Activated CD8-positive, alpha-beta memory T cell treated with anti-CD3 and anti-CD28 coated beads for 1 hour (primary cell): ENCODE measurements at places on chromosomes 3 and 15.

GRCh38 chr3:110343376-110343775, 728.2 kb upstream of the NECTIN3 start:
- DNase-seq = no peak

- no peak for DNase-seq
Measured at GRCh38 chr3:108099244-108099643, 8.4 kb upstream of the CD47 start.

DNA sequence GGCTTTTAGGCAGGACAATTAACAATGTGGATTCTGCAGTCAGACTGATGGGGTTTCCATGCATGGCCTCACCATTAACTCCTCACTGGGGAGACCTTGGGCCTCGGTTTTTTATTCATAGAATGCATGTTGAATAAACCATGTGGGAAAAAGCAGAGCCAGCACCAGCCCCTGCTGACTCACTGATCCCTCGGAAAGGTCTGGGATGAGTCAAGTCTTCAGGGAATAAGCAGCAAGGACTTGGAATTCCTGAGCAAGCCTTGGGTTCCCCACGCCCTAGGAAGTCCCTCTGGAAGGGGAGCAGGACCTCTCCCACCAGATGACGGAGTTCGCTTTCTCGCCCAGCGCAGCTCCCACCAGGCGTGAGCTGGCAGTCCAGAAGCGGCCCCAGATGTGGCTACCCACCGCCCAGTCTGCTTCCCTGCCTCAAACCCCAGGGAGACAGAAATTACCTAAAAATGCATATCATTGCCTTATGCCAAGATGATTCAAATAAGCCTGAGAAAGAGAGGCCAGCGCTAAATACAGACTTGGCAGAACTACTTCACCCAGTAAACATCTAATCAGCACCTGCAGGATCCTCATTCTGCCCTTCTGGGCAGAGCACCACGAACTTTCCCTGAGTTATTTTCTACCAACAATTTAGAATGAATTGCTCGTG, 45.4 kb downstream of the BTD start:
- no peak for DNase-seq

DNA sequence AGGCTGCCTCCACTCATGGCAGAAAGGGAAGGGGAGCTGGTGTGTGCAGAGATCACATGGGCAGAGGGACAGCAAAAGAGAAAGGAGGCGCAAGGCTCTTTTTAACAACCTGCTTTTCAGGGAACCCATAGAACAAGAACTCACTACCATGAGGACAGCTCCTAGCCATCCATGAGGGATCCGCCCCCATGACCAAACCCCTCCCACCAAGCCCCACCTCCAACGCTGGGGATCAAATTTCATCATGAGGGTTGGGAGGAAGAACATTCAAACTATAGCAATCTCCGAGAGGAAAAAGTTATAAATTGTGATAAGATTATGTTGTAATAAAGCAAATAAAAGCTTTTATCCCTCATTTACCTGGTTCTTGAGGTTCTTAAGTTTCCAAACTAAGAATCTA, 84.7 kb upstream of the LMCD1 start:
- no peak for DNase-seq

DNA sequence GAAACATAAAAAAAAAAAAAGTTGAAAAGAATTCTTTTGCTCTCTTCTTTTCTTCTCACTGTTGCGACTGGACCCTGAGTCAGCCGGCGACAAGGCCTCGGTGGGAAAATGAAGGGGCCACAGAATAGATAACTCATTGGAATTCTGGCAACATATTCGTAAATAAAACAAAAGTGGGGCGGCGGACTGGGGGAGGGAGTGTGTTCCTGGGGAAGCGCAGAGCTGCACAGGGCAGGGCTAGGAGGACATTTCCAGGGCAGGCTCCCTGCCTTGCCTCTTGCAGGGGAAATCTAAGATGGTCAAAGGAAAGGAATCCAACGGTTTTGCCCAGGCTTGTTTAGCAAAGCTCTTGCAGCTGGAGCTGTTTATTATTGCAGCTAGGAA, 1042.8 kb upstream of the NR2F2 start:
- DNase-seq = no peak

DNA sequence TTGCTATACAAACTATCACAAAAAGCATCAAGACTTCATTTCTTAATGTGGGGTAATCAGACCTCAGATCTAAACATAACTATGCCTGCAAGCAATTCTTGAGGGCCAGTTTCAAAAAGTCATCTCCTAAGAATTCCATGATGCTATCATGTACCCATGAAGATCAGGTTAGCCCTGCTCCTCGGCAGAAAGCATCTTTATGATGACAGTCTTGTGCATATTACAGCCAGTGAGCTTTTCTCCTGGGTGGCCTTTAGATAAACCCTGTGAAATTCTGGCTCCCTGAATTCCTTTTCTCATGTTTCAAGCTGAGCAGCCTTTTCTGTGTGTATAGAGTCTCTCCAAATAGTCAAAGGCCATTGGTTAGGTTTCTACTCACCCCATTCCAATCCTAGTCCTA, 201.9 kb upstream of the MCTP2 start:
- DNase-seq = no peak

DNA sequence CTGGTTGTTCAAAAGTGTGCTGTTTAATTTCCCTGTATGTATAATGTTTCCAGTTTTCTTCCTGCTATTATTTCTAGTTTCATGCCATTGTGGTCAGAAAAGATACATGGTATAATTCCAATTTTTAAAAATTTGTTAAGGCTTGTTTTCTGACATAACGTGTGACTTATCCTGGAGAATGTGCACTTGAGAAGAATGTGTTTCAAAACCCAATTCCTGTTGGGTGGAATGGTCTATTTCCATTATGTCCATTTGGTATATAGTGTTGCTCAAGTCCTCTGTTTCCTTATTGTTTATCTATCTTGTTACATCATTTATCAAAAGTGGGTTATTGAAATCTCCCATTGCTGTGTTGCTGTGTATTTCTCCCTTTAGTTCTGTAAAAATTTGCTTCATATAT, 215.4 kb downstream of the GREM1 start:
- no peak for DNase-seq

DNA sequence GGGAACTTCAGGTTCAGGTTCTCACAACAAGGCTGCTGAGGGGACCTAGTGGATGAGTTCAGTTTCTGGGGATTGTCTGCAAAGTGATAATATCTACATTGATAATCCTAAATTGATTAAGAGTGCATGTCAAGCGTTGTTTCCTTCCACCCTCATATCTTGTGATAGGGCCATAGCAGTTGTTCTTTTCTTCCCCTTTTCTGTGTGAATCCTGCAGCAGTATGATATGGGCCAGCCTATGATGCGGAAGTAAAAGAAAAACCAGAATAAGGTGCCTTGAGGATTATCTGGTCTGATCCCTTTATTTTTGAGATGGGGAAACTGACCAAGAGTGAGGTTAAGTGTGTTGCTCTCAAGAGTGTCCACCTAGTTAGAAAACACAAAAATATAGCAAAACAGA, 86.2 kb downstream of the MITF start:
- no peak for DNase-seq

- DNase-seq = no peak
Measured at GRCh38 chr15:55226127-55226526, 29.4 kb upstream of the RSL24D1 start.

GRCh38 chr15:39585389-39585841, 4.5 kb downstream of the THBS1 start:
- DNase-seq = no peak

DNA sequence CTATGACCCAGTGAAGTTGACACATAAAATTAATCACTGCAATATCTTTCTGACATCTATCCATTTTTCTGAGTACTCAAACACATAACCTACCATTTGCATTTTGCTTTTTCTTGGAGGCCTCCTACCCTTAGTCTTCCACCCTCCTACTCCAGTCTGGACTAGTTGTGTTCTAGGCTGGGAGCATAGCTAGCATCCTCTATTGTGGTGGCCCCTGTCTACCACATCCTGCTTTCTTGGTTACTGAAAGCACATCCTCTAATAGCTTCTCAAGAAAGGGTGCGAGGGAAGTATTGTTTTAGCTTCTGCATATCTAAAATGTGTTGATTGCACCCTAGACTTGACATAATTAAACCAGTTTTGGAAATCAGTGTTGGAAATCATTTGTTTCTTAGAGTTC, 176.5 kb downstream of the THSD4 start:
- no peak for DNase-seq

DNA sequence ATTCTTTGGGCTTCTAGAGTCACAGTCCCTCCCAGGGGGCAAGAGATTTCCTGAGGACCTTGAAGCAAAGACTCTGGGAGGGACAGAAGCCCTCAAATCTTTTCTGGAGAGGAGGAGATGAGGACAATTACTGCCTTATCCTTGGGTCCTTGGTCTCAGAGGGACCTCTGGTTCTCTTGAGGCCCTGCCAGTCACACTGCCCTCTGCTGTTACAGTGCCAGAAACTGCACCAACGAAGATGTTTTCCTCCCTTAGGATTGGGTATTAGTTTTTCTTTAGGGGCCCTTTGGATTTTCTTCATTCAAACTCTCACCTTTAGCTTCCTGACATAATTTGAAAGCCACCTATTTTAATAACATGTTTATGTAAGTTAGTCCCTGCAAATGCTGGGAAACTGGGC, 58.2 kb upstream of the SCN5A start:
- DNase-seq = no peak

DNA sequence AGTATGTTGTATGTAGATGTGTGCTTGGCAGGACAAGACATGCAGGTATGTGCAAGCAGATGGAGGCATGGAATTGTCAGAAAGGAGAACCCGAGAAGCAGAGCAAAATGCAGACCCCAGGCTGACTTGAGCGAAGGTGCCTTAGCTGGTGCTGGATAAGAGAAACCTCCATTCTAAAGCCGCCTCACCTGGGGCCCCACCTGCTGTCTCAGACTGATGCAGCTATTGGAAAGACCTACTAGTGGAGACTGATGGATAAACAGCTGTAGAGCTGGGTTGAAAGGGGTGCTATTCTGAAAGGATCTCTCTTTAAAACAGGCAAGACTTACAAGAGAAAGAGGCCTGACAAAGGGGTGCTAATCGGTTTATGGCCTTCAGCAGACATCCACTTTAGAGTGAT, 86.2 kb downstream of the EPHB1 start:
- DNase-seq = no peak
